Keratinocyte (primary cell): ENCODE measurements at places on chromosomes 7 and 10. TPM values are rescaled to one million over a fixed set of nuclear protein-coding genes. Genes with fewer than 3 reads are reported as not detected.

GRCh38 chr7:106915873-106916272, 50.8 kb downstream of the PIK3CG start:
- no peak for DNase-seq

DNA sequence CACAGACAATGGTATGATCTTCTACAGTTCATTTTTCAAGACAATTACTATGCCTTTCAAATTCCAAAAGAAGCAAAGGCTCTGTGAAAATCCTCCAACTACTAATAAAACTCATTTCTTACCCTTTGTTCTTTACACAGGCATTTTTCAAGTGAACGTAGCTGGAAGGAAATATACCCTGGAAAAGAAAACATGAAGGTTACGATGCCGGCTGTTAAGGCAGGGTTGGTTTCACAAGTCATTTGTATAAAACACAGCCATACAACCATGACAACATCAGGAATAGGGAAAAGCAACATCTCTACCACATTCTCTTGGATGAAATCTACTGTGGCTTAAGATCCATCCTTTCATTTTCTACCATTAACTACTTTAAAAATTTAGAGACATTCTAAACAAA, 207.9 kb downstream of the DOCK4 start:
- no peak for DNase-seq

- DNase-seq = no peak
Measured at GRCh38 chr10:106956216-106956915, 208.1 kb downstream of the SORCS1 start.

DNA sequence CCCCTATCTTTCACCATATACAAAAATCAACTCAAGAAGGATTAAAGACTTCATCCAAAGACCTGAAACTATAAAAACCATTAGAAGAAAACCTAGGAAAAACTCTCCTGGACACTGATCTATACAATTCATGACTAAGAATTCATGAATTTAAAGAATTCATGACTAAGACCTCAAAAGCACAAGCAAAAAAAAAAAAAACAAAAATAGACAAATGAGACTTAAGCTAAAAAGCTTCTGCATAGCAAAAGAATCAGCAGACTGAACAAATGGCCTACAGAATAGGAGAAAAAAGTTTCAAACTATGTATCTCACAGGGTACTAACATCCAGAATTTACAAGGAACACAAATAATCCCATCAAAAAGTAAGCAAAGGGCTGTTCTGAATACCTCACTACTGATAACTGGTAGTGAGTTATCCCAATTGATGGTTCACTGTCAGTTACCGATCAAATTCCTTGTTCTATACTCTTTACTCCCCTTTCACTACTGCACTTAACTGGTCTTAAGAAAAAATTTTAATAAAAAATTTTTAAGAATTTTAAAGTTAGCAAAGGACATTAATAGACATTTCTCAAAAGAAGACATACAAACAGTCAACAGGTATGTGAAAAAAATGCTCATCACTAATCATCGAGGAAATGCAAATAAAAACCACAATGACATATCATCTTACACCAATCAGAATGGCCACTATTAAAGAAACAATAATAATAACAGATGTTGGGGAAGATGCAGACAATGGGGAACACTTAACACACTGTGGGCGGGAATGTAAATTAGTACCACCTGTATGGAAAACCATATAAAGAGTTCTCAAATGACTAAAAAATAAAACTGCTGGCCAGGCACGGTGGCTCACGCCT, 33.2 kb downstream of the KMT2C start:
- DNase-seq = no peak

- DNase-seq = no peak
Measured at GRCh38 chr7:106693677-106694353, 32.9 kb upstream of the CCDC71L start.

GRCh38 chr10:68212721-68213352, 19.1 kb downstream of the ATOH7 start:
- DNase-seq = no peak

DNA sequence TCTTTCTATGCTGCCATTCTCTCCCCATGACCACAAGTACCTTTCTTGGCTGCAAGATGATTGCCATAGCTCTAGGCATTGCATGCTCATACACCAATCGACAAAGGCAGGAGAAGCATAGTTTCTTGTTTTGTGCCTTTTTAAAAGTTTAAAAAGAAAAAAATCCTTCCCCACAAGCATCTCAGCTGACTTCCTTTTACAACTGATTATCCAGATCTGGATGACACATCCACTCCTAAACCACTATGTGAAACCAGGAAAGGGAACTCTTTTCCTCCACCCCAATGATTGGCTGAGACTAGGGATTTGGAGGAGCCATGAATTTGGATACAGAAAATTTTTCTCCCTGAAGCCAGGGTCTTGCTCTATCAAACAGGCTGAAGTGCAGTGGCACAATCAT, 14.5 kb upstream of the LRRC4 start:
- no peak for DNase-seq

DNA sequence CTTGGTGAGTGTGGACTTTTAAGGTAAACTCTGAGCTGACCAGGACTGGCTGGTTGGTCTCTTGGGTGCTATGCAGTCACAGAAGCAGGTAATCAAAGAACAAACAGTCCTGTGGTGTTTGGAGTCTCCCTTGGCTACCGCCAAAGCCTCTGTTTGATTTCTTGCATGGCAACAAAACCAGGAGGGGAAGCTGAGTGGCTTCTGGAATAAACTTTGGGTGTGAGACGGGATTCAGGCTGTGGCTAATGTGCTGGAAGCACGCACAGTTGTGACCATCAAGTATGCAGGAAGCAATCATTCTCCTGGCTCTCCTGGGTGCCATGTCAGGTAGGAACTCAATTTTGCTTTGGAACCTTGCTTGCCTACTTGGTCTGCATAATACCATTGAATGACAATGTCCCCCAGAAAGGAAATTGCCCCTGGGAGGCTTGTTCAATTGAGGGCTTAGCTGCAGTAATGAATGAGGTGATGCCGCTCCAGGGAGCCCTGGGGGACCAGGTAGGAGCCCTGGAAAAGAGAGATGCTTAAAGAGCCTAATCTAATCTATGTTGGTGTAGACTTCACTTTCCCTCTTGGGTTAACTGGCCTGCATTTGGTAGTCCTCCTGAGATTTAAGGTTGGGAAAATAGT, at the start of gene CDHR3:
Gene CDHR3 (plus strand): TSS at position 227 of the 630 bp plus-strand sequence. CDS start 55 bp downstream, at position 282.
- no peak for DNase-seq

DNA sequence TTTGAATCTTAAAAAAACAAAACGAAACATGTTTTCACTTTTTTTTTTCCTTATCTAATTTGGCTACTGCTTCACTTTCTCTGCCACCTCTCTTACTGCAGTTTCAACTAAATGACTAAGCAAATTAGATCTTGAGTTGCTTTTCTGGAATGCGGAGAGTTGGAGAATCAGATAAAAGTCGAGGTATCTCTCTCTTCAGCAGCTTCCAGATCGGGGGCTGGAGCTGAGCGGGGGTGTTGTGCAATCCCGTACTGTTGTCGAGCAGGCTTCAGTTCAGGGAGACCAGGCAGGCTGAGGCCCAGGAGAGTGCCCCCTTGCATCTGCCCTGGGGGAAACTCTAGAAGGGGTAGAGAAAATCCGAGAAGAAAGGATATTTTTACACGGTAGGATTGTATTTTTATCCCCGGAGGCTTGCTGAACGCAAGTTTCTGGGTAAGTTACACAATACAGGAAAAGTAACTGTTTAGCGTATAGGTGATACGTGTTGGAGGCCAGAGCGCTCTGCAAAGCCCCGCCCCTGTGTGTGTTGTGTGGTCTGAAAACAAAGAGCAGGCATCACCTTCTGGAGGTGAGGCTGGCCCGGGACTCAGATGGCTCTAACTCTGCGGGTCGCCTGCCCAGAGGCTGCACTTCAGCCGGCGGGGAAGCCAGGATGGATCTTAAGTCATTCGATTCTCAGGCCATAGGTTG, 116.6 kb downstream of the KLF6 start:
- DNase-seq = peak; percentile 42

- no peak for DNase-seq
Measured at GRCh38 chr10:93072713-93073538, 767 bp upstream of the CYP26A1 start.

- no peak for DNase-seq
Measured at GRCh38 chr7:44909596-44910389, 24.5 kb upstream of the PURB start.

GRCh38 chr7:102859799-102860125, 53.0 kb upstream of the LRRC17 start:
- no peak for DNase-seq

GRCh38 chr10:74177140-74177677, 26.2 kb downstream of the ADK start:
- DNase-seq = no peak

- DNase-seq = no peak
Measured at GRCh38 chr7:120843109-120843508, 14.8 kb downstream of the TSPAN12 start.

DNA sequence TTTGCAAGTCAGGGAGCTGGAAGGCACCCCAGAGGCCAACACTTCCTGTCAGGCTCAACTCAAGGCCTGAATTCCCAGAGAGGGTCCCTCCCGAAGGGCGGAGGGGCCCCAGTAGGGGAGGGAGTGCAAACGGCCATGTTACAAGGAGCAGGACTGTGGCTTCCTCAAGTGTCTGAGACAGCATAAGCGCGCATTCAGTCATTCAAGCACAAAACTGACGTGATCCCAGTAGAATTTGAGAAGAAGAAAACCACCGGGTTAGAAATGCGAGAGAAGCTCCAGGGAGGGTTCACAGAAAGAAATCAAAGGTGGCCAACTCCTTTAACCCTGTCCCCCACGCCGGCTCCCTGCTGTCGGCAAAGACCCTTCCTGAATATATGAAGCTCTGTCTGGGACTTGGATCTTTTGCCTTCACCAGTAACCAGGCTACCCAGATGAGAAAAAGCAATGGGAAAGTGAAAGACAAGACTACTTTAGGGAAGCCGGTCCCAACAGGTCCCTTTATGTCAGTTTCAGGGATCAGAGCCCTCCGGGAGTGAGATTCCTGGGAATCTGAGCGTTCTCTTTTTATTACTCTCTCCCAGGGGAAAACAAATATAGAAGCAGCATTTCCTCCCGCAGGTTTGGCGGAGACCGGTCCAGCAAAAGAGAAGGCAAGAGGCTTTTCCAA, 1.3 kb downstream of the AFAP1L2 start:
- no peak for DNase-seq

MICALL2 gene
- polyA plus RNA-seq = 10.4 to 24.5 TPM (median 11.7 TPM) in 3 replicates

HABP2 gene
- polyA plus RNA-seq = not detected in 3 replicates

GPR85 gene
- polyA plus RNA-seq = 1.6 to 2.0 TPM (median 2.0 TPM) in 3 replicates

CYP3A7 gene
- not detected in 3 replicates for polyA plus RNA-seq

FEZF1 gene
- not detected in 3 replicates for polyA plus RNA-seq

NPSR1 gene
- polyA plus RNA-seq = not detected in 3 replicates

TAC1 gene
- not detected in 3 replicates for polyA plus RNA-seq

PALS2 gene
- 7.4 to 16.0 TPM (median 15.4 TPM) in 3 replicates for polyA plus RNA-seq

DGKB gene
- polyA plus RNA-seq = 0.01 TPM in 1 of 3 replicates, not detected in the others

CLRN3 gene
- polyA plus RNA-seq = not detected in 3 replicates

LRIT1 gene
- not detected in 3 replicates for polyA plus RNA-seq

ZCWPW1 gene
- polyA plus RNA-seq = 1.4 to 2.0 TPM (median 1.7 TPM) in 3 replicates
